Epithelial cell of umbilical artery (primary cell): ENCODE measurements at places on chromosomes 6 and 20. TPM values are rescaled to one million over a fixed set of nuclear protein-coding genes. Genes with fewer than 3 reads are reported as not detected.

The NRN1 gene
- total RNA-seq: 20.1 and 20.8 TPM in 2 replicates

The PAQR8 gene
- total RNA-seq: 7.5 and 8.4 TPM in 2 replicates

The BACH2 gene
- 0.30 and 0.65 TPM in 2 replicates for total RNA-seq

The HLA-DQA2 gene
- total RNA-seq: not detected in 2 replicates

The UST gene
- 0.65 and 0.76 TPM in 2 replicates for total RNA-seq

The MRPS18B gene
- 55.5 and 57.3 TPM in 2 replicates for total RNA-seq

The TAAR1 gene
- total RNA-seq: not detected in 2 replicates

The EPB41L2 gene
- 39.3 and 51.2 TPM in 2 replicates for total RNA-seq

The IP6K3 gene
- not detected in 2 replicates for total RNA-seq

The MEP1A gene
- not detected in 2 replicates for total RNA-seq

The VGLL2 gene
- total RNA-seq: not detected in 2 replicates

The RIMS4 gene
- total RNA-seq: not detected in 2 replicates

The SALL4 gene
- total RNA-seq: 0.32 and 0.46 TPM in 2 replicates

The HCRTR2 gene
- total RNA-seq: not detected in 2 replicates

The FAM83B gene
- not detected in 2 replicates for total RNA-seq

The DDO gene
- under 0.01 and 1.1 TPM in 2 replicates for total RNA-seq

The ECT2L gene
- 0.32 TPM in 1 of 2 replicates, not detected in the other for total RNA-seq

The KIF25 gene
- not detected in 2 replicates for total RNA-seq

The ERMARD gene
- total RNA-seq: 14.9 and 29.3 TPM in 2 replicates

The CRYBG1 gene
- total RNA-seq: 31.8 and 67.9 TPM in 2 replicates

The PLCB1 gene
- 10.4 and 18.5 TPM in 2 replicates for total RNA-seq

The ARFGAP1 gene
- total RNA-seq: 53.8 and 53.9 TPM in 2 replicates

The SAMD5 gene
- 3.2 and 3.3 TPM in 2 replicates for total RNA-seq

The ZNF512B gene
- total RNA-seq: 6.5 and 8.2 TPM in 2 replicates

The NHLRC1 gene
- total RNA-seq: 2.6 and 3.3 TPM in 2 replicates

The C6orf163 gene
- total RNA-seq: 0.32 and 0.46 TPM in 2 replicates

The HLA-DRA gene
- not detected in 2 replicates for total RNA-seq

The GJA1 gene
- total RNA-seq: 663 and 1,009 TPM in 2 replicates

The DYNLT2 gene
- total RNA-seq: 0.61 and 0.97 TPM in 2 replicates

The ISM1 gene
- total RNA-seq: not detected in 2 replicates

The EYA4 gene
- total RNA-seq: 0.32 and 0.61 TPM in 2 replicates

The GDAP1L1 gene
- total RNA-seq: not detected in 2 replicates

The SLC22A16 gene
- total RNA-seq: not detected in 2 replicates

The HRH3 gene
- not detected in 2 replicates for total RNA-seq

The TSPO2 gene
- total RNA-seq: not detected in 2 replicates

The TRIM40 gene
- not detected in 2 replicates for total RNA-seq

The PDE7B gene
- 13.6 and 18.8 TPM in 2 replicates for total RNA-seq

The HLA-DQA1 gene
- not detected in 2 replicates for total RNA-seq

The EPHA7 gene
- 0.97 TPM in 1 of 2 replicates, not detected in the other for total RNA-seq

The OR2J3 gene
- not detected in 2 replicates for total RNA-seq

The CHRNA4 gene
- total RNA-seq: not detected in 2 replicates

The SIRPB1 gene
- 0.32 TPM in 1 of 2 replicates, not detected in the other for total RNA-seq

The BMP2 gene
- total RNA-seq: 10.2 and 15.6 TPM in 2 replicates

The BMP5 gene
- not detected in 2 replicates for total RNA-seq

The BIRC7 gene
- not detected in 2 replicates for total RNA-seq

The BPIFA1 gene
- not detected in 2 replicates for total RNA-seq

The SLC22A7 gene
- not detected in 2 replicates for total RNA-seq

The MDC1 gene
- 6.2 and 7.5 TPM in 2 replicates for total RNA-seq

The MACROD2 gene
- total RNA-seq: 0.61 and 0.65 TPM in 2 replicates

The PPIL1 gene
- total RNA-seq: 44.4 and 48.7 TPM in 2 replicates

The NOTCH4 gene
- total RNA-seq: 42.4 and 52.3 TPM in 2 replicates

The BPIFB2 gene
- not detected in 2 replicates for total RNA-seq

The SRSF12 gene
- under 0.01 TPM in 1 of 2 replicates, not detected in the other for total RNA-seq

The AGER gene
- under 0.01 and 0.46 TPM in 2 replicates for total RNA-seq

The RBPJL gene
- total RNA-seq: not detected in 2 replicates
